HuH-7.5 (cell line): ENCODE measurements at places on chromosomes 2 and 18.

GRCh38 chr2:141557329-141558095 is 573.3 kb downstream of the LRP1B start:
- no peak for DNase-seq

GRCh38 chr18:5410582-5410981 is 115.1 kb upstream of the ZBTB14 start:
- DNase-seq: no peak

DNA sequence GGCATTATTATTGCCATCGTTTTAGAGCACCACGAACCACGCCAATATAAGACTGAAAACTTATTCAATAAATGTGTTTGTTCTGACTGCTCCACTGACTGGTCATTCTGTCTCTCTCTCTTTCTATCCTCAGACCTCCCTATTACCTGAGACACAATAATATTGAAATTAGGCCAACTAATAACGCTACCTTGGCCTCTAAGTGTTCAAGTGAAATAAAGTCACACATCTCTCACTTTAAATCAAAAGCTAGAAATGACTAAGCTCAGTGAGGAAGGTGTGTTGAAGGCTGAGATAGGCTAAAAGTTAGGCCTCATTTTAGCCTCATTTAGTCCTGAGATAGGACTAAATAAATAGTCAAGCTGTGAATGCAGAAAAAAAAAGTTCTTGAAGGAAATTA is 38.8 kb downstream of the G6PC2 start:
- DNase-seq: no peak

- no peak for DNase-seq
Observed at GRCh38 chr2:46978723-46979122, 63.1 kb upstream of the MCFD2 start.

DNA sequence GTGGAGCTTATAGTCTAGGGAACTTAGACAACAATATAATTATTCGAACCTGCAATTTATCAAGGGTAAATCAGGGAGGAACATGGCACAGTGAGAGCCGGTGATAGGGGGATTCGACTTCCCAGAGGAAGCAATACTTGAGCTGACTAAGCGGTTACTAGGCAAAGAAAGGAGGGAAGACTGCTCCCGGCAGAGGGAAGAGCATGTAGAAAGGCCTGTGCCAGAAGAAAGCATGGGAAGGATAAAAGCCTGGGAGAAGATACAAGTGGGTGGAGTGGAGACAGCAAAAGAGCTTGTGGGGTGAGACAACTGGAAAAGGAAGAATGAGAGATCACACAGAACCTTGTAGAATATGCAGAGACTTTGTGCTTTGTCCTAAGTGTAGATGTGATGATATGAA is 93.3 kb downstream of the MARCHF4 start:
- DNase-seq: no peak

DNA sequence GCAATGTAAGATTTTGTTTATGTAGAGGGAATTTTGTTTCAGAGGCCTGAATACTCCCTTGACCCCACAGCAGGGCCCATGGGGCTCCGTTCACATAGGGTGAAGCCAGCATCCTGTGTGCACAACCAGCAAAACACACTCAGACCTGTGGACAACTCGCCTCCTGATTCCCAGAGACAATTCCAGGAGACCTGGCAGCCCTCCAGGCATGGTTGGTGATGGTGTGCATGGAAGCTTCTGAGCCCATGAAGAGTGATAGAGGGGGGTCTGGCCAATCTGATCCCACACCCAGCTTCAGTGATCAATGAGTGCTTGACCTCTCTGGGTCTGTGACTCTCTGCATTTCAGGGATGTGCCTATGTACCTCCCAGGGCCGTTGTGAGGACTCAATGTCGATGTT is 91.0 kb upstream of the RAB6C start:
- no peak for DNase-seq

DNA sequence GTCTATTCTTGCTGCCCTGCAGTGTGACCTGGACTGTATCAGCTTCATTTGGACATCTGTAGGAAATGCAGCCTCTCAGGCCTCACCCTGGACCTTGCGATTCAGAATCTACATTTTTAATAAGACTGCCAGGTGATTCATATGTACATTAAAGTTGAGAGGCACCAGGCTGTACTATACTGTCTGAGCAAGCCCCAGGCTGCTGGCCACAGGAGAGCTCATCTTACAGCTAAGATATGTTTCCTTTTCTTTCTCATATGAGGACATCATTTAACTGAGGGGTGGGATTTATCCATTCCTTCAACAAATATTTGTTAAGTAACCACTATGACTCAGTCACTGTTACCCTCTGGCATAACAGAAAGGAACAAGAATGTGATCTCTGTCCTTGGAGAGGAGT is 78.2 kb upstream of the GCFC2 start:
- DNase-seq: no peak

- no peak for DNase-seq
Observed at GRCh38 chr2:217856871-217857270, 145.9 kb downstream of the TNS1 start.

- no peak for DNase-seq
Observed at GRCh38 chr2:31365834-31366505, 48.6 kb downstream of the XDH start.

- no peak for DNase-seq
Observed at GRCh38 chr18:35267161-35267651, 22.8 kb downstream of the ZSCAN30 start.

- no peak for DNase-seq
Observed at GRCh38 chr2:81644189-81644588, 1339.6 kb upstream of the LRRTM1 start.

DNA sequence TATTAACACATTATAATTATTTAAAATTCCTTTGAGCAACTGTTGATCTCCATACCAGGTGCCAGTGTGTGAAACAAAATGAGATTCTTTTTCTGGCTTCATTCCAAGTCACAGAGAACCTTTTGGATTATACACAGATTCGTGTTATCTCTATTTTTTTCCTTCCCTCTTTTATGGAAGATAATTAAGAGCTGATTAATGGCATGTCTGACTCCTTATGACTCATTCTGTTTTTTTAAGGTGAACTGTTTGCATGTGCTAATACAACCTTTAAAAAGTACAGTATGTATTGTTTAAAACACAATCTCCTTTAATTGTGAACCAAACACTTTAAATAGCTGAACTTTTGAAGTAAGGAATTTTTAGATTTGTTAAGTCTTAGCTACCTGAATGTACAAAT is 39.3 kb downstream of the PELI1 start:
- no peak for DNase-seq

DNA sequence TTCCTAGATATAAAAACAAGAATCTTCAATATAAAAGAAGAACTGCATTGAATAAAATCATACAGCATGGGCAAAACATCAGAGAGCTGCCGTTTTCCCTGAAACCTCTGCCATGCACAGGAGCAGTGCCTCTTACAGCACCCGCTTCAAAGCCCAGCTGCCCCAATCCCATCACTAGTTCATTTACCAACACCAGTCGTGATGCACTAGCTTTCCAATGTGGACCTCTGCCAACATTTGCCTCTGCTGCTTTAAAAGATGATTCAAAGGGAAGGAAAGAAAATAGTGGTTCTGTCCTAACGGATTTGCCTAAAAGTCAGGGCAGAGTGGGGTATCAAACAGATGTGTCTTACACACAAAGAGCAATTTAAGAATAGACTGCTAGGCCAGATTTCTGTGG is 43.4 kb upstream of the AP1S3 start:
- DNase-seq: no peak

GRCh38 chr18:48347756-48348326 is 61.3 kb downstream of the ZBTB7C start:
- no peak for DNase-seq

DNA sequence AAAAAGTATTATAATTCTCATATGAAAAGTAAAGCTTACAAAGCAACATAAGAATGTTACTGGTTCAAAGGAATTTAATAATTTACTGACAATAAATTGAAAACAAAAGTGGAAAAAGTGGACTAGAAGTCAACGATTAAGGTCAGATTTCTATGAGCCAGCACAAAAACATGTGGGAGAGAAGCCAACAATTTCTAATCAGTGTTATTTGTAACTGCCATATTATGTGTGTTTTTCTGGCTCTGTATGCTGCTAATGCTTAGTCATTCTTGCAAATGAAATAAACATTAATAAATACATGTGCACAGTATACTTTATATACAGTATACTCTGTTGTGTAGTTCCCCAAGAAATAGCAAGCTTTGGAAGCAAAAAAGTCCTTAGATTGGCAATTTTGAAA is 301.3 kb upstream of the RGPD4 start:
- no peak for DNase-seq

DNA sequence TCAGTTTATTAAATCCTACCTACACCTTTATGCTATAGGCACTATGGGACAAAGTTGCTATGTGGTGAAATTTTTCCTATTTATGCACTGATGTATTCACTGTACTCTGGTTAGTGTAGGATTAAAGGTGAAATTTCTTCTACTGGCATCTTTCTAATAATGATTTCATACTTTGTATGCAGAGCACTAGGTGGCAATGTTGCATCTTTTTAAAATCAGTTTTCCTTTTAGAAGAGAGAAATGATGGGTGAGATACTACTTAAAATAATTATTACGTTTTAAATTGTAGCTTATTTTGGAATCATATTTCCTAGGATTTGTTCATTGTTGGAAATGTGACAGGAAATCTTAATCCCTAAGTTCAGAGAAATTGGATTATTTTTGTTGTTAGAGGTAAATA is 150.9 kb downstream of the CD8B2 start:
- no peak for DNase-seq

DNA sequence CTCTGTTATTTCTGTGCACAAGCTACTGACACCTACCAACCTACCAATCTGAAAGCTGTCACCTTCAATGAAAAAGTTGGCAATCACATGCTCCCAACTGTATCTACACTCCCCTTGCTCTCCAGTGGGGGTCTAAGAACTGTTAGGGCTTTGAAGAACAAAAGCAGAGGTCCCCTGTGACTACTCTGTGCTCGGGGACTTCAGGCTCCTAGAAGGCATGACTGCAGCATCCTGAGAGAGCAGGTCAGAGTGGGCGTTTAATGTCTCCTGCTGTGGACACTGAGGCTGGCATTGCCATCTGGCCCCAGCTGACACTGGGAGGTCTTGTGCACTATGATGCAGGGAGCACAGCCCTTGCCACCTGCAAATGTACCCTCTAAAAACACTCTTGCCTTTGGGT is 93.3 kb downstream of the ACTR2 start:
- no peak for DNase-seq

- no peak for DNase-seq
Observed at GRCh38 chr2:59391896-59392295, 1150.8 kb upstream of the FANCL start.

GRCh38 chr2:153408710-153409385 is 69.7 kb downstream of the RPRM start:
- DNase-seq: no peak

DNA sequence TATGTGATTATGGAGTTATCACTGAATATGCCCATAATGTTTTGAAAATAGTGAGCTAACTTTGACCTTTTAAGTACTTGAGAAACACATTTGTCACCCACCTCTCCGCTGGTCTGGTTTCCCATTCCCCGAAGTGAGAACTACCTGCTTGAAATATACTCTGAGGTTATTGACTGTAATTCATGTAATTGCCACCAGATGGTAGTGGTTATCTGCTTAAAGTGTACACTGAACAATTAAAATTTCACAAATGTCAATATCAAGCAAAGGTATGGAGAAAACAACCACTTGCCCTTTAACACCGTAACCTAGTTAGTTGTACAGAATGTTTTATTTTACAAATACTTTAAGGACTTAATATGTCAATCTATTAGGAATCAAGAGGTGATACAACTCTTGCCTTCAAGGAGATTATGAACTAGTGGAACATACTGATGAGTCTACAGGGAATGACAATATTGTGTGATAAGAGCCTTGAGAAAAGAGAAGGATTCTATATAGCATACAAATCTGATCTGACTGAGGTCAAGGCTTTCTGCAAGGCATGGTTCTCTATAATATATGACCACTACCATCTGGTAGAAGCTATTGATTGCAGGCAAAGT is 316.8 kb upstream of the KCNH7 start:
- peak; percentile 14 for DNase-seq

DNA sequence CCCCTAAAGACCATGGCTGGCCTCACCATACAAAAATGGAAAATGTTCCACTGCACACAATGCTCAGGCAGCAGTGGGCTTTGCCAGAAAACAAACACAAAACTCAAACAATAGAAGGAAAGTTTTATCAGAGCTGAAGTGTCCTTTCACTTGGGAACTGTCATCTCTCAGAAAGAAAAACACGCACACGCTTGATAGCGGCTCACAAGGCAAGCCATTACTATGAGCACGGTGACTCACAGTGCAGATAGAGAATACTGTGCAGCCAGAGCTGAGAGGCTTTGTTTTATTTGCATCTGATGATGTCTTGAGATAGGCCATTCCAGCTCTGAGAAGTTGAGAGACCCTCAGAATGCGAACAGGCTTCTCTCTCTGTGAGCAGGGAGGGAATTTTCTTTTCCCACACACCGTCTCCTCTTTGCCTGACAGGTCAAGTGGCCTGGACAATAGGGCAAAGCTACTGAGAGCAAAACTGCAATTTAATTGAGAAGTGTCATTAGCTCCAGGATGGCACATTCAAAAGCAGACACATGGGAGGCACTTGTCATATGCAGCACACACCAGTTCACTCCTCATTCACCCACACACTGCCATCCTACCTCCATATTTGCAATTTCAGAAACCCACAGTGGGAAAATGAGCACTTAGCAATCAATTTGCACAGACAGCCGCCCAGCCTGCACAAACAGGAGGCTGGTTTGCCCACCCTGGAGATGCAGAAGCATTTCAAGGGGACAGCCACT is 236.6 kb downstream of the SS18 start:
- DNase-seq: no peak

GRCh38 chr2:192030289-192030688 is 164.4 kb downstream of the TMEFF2 start:
- no peak for DNase-seq

- peak; percentile 51 for DNase-seq
Observed at GRCh38 chr2:231612109-231612455, 19.4 kb downstream of the TEX44 start.

DNA sequence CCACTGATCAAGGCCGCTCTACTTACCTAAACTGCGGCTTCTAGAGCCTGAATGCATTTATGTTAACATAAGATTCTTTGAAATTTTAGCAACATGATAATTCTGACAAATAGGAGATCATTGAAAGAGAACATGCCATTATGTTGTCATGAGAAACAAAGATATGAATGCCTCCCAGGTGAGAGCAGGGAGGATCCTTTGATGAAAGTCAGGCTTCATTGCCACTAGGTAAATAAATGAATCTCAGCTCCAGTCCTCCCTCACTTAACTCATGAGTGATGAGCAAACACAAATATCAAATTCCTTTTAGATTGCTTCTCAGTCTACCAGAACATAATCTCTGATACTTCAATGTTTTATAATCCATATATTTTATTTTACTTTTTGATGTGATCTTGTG is 463.2 kb upstream of the CDH7 start:
- DNase-seq: no peak

- no peak for DNase-seq
Observed at GRCh38 chr2:28419443-28420270, 27.0 kb downstream of the FOSL2 start.

- no peak for DNase-seq
Observed at GRCh38 chr18:9855681-9856080, 30.1 kb upstream of the TXNDC2 start.
